Upper lobe of left lung (tissue), 6 donors: ENCODE measurements at places on chromosomes 7 and 10.

- H3K4me3 ChIP-seq = no peak overlapping the region
- no peak for DNase-seq
- H3K27me3 ChIP-seq = no peaks in the 10 kb centered on the region
- H3K4me1 ChIP-seq = peaks cover 6% of the 10 kb centered on the region
These were observed 14.6 kb downstream of the CHRM2 start for GRCh38 chr7:136883046-136883445.

GRCh38 chr10:125086691-125087090 lies 73.7 kb downstream of the CTBP2 start:
- no peaks in the 10 kb centered on the region for H3K36me3 ChIP-seq
- no peak overlapping the region for H3K27ac ChIP-seq
- DNase-seq = no peak
- no peak overlapping the region for H3K4me3 ChIP-seq
- peaks cover 44% of the 10 kb centered on the region for H3K4me1 ChIP-seq

DNA sequence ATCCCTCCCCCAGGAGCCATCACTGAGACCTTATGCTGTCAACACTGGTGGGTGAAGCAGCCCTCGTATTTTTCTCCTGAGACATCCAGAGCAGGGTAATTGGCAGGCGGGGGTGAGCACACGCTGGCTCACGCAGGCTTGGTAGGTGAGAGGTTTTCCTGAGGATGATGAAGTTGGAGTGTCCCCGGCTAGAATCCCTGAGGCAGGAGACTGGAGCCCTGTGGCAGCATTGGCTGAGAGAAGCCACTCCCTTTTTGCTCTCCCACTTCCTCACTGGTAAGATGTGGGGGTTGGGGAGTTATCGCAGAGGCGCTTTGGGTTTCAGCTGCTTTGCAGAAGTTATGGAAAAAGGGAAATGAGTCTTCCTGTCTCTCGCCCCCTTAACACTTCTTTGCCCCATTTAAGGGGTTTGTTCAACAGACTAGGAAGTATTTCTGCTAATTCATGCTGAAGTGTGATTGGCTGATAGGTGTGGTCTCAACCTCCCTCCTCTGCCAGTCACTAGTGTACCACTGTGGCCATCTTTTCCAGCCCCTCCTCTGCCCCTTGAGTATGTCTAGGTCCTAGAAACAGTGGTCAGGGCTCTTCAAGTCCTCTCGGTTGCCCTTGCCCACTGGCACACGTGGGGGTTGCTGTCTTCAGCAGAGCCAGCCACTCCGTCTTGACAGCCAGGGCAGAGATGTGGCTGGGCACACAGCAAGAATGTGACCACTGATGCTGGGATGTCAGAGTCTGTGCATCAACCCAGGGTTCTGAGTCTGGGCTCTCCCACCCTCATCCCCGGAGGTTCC lies 5.7 kb downstream of the ARPC1B start:
- no peaks in the 10 kb centered on the region for H3K27me3 ChIP-seq
- DNase-seq = no peak
- peaks cover 53% of the 10 kb centered on the region for H3K4me1 ChIP-seq
- peak overlapping the region; percentile 94 for H3K27ac ChIP-seq
- peak overlapping the region; percentile 12 for H3K4me3 ChIP-seq
- peaks cover 18% of the 10 kb centered on the region for H3K36me3 ChIP-seq

- H3K27me3 ChIP-seq = no peaks in the 10 kb centered on the region
- H3K27ac ChIP-seq = no peak overlapping the region
- peaks cover 7% of the 10 kb centered on the region for H3K4me1 ChIP-seq
- H3K4me3 ChIP-seq = no peak overlapping the region
- H3K36me3 ChIP-seq = no peaks in the 10 kb centered on the region
These were observed 4.9 kb upstream of the SRI start for GRCh38 chr7:88224601-88225275.

GRCh38 chr7:115293628-115294240 lies 371.8 kb downstream of the MDFIC start:
- no peaks in the 10 kb centered on the region for H3K27me3 ChIP-seq
- no peak overlapping the region for H3K4me3 ChIP-seq
- DNase-seq = no peak
- H3K27ac ChIP-seq = no peak overlapping the region

GRCh38 chr7:94525923-94526322 lies 16.3 kb downstream of the CASD1 start:
- no peak for DNase-seq
- H3K27ac ChIP-seq = no peak overlapping the region

DNA sequence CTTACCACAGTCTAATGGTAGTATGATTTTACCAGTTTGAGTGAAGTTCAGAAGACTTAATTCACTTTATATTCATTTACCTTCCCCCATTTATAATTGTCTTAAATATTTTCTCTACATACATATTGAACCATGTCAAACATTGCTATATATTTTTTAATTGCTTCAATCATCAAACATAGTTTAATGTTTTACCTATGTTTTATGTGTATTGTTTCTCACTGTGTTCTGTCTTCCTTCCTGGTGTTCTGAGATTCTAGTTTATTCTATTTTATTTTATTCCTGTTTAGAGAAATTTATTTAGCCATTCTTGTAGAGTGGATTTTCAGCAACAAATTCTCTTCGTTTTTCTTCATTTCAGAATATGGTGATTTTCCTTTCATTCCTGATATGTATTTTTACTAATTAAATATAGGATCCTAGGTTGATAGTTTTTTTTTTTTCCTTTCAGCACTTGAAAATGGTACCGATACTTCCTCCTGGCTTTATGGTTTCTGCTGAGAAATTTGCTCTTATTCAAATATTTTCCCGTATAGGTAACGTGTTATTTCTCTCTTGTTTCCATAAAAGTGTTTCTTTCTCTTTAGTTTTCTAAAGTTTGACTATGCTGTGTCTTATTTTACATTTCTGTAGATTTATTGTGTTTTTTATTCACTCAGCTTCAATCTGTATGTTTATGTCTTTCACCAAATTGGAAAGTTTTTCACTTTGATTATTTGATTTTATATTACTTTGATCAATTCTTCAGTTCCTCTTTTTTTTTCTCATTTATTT lies 201.8 kb upstream of the AGR3 start:
- no peak overlapping the region for H3K4me3 ChIP-seq
- H3K36me3 ChIP-seq = no peaks in the 10 kb centered on the region
- no peaks in the 10 kb centered on the region for H3K4me1 ChIP-seq
- H3K27ac ChIP-seq = no peak overlapping the region
- H3K27me3 ChIP-seq = no peaks in the 10 kb centered on the region
- no peak for DNase-seq

- H3K27ac ChIP-seq = no peak overlapping the region
- no peak overlapping the region for H3K4me3 ChIP-seq
- no peaks in the 10 kb centered on the region for H3K27me3 ChIP-seq
- DNase-seq = no peak
These were observed 11.7 kb downstream of the ORC5 start for GRCh38 chr7:104196161-104196560.

DNA sequence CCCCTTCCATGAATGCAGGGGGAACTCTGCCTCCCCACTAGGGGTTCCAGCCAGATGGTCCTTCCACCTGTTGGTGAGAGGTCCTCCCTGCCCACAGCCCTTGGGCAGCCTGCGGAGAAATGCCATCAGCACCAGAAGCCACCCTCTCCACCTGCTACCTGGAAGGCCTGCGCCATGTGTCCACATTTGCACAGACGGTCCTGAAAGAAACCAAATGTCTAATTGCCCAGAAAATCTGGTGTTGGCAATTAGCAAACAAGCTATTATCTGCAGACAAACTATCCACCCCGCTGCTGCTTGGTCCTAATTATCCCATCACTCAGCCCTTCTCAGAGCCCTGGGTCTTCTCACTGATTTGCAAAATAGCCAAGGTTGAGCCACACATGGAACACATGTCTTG lies 32.3 kb downstream of the HSPA12A start:
- H3K4me1 ChIP-seq = no peaks in the 10 kb centered on the region
- H3K36me3 ChIP-seq = no peaks in the 10 kb centered on the region
- DNase-seq = no peak

GRCh38 chr10:84547616-84548015 lies 219.2 kb downstream of the CCSER2 start:
- H3K36me3 ChIP-seq = no peaks in the 10 kb centered on the region
- no peak for DNase-seq
- H3K27me3 ChIP-seq = no peaks in the 10 kb centered on the region
- no peak overlapping the region for H3K27ac ChIP-seq
- H3K4me3 ChIP-seq = no peak overlapping the region

GRCh38 chr7:18834577-18834976 lies 282.9 kb downstream of the TWIST1 start:
- H3K36me3 ChIP-seq = no peaks in the 10 kb centered on the region
- H3K27ac ChIP-seq = no peak overlapping the region
- no peaks in the 10 kb centered on the region for H3K27me3 ChIP-seq
- no peak overlapping the region for H3K4me3 ChIP-seq

- no peaks in the 10 kb centered on the region for H3K27me3 ChIP-seq
- no peak for DNase-seq
- no peaks in the 10 kb centered on the region for H3K4me1 ChIP-seq
- H3K27ac ChIP-seq = no peak overlapping the region
- peaks cover 95% of the 10 kb centered on the region for H3K36me3 ChIP-seq
These were observed 49.1 kb upstream of the BTBD16 start for GRCh38 chr10:122221958-122222357.

- H3K4me3 ChIP-seq = no peak overlapping the region
- no peaks in the 10 kb centered on the region for H3K27me3 ChIP-seq
- DNase-seq = no peak
- H3K4me1 ChIP-seq = no peaks in the 10 kb centered on the region
These were observed 148.1 kb downstream of the POU6F2 start for GRCh38 chr7:39125846-39126245.

DNA sequence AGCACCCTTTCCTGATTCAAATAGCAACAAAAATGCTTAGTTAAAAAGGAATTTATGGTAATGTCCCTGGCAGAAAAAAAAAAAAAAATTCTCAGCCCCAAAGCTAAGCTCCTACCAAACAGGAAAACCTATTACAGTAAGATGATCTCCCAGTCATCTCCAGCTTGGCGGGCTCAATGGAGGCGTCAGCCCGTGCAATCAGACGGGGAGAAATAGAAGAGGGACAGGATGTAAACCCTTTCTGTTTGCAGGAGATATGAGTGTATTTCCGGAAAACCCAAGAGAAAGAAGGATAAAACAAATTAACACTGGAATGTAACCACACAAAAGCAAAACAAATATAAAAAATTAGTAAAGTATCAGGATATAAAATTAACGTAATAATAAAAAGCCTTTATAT lies 242.8 kb downstream of the TCERG1L start:
- no peak overlapping the region for H3K27ac ChIP-seq
- H3K36me3 ChIP-seq = no peaks in the 10 kb centered on the region
- no peaks in the 10 kb centered on the region for H3K27me3 ChIP-seq
- no peak for DNase-seq
- H3K4me1 ChIP-seq = no peaks in the 10 kb centered on the region

DNA sequence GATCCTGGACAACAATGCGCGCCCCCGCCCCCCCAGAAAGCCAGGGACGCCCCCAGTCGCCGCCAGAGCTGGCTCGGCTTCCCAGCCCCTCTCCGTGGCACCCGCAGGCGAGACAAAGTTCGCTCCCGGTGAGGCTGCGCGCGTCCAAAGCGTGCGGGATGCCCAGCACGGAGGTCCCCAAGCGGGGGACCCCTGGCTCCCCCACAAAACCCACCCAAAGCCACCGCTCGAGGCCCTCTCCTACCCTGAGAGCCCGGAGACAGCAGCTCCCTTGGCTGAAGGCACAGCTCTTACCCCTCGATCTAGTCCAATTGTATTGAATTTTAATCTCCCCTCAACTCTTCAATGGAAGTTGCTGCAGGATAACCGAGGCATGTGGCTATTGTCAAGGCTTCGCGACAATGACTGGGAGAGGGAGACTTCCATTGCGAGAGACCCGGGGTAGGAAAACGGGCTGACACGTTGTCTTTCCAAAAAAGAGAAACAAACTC lies 305.3 kb downstream of the PRPF18 start:
- H3K27me3 ChIP-seq = peaks cover 4% of the 10 kb centered on the region
- no peaks in the 10 kb centered on the region for H3K4me1 ChIP-seq
- DNase-seq = no peak
- no peaks in the 10 kb centered on the region for H3K36me3 ChIP-seq
- peak overlapping the region; percentile 72 for H3K27ac ChIP-seq

GRCh38 chr10:2111965-2112364 lies 374.6 kb upstream of the ADARB2 start:
- no peak overlapping the region for H3K4me3 ChIP-seq
- DNase-seq = no peak
- no peaks in the 10 kb centered on the region for H3K27me3 ChIP-seq
- H3K36me3 ChIP-seq = no peaks in the 10 kb centered on the region

DNA sequence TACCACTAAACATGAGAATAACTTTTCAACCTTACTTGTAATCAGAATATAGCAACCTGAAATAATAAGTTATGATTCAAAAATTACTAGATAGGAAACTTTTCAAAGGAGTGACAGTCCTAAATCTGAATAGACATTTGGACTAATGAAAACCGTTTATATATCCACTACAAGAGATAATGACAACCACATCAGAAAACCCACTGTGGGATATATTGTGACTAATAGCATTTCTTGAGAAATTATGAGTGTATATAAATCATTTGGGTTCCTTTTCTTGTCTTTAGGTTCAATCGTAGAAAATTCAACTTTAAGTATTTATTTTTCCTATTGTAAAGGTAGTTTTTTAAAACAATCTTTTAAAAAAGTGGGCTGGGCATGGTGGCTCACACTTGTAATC lies 170.2 kb upstream of the PRSS58 start:
- no peaks in the 10 kb centered on the region for H3K36me3 ChIP-seq
- H3K27me3 ChIP-seq = no peaks in the 10 kb centered on the region
- no peak for DNase-seq
- no peak overlapping the region for H3K27ac ChIP-seq
- H3K4me3 ChIP-seq = no peak overlapping the region
- no peaks in the 10 kb centered on the region for H3K4me1 ChIP-seq

DNA sequence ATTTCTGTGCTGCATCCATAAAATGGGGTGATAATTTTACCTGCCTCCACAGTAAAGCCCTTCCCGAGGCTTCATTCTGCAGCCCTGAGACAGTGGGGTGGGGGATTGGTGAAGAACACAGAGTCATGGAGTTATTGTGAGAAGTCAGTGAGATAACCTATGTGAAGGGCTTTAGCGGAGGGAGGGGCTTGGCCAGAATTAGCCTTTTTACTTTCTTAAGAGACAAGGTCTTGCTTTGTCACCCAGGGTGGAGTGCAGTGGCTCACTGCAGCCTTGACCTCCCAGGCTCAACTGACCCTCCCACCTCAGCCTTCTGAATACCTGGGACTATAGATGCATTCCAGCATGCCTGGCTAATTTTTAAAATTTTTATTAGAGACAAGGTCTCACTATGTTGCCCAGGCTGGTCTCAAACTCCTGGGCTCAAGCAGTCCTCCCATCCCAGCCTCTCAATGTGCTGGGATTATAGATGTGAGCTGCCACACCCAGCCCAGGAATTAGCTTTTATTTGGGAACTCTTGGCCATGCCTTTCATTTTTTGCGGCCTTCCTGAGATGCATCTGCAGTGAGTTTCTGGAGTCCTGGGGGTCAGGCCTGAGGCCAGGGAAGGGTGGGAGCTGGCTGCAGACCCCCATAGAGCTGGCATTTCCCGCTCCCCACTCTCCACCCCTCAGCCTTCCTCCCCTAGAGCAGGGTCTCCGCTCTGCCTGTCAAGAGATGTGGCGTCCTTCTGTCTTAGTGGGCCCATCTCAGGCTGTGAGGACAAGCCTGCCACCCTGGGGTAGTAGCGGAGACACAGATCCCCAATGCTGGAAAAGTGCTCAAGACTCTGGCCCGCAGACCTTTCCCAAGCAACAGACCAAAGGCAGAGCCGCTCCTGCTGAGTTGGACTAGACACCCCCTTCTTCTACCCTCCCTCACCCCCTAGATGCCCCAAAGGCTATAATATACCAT lies 77.0 kb downstream of the ZMIZ1 start:
- H3K4me1 ChIP-seq = peaks cover 95% of the 10 kb centered on the region
- H3K27me3 ChIP-seq = no peaks in the 10 kb centered on the region
- peak overlapping the region; percentile 93 for H3K27ac ChIP-seq

- no peak for DNase-seq
- H3K4me1 ChIP-seq = peaks cover 4% of the 10 kb centered on the region
- peaks cover 6% of the 10 kb centered on the region for H3K36me3 ChIP-seq
These were observed 11.0 kb downstream of the MYO1G start for GRCh38 chr7:44967571-44968446.
